ENCODE measurements at places on chromosomes 12 and 14.

DNA sequence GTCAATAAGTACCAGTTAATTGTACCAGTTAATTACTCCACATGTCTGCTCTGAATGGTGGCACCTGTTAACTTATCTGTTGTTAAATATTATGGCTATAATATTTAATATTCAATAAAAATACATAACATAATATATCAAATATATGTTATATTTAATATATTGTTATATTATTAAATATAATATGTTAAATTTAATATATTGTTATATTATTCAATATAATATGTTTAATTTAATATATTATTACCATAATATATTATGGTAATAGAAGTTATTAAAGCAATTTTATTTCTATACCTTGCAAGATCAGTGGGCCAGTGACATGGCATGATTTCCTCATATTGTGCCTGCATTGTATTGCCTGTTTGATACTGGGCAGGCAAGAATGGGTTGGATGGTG lies 98.4 kb downstream of the TBC1D30 start:
- no peak for DNase-seq

DNA sequence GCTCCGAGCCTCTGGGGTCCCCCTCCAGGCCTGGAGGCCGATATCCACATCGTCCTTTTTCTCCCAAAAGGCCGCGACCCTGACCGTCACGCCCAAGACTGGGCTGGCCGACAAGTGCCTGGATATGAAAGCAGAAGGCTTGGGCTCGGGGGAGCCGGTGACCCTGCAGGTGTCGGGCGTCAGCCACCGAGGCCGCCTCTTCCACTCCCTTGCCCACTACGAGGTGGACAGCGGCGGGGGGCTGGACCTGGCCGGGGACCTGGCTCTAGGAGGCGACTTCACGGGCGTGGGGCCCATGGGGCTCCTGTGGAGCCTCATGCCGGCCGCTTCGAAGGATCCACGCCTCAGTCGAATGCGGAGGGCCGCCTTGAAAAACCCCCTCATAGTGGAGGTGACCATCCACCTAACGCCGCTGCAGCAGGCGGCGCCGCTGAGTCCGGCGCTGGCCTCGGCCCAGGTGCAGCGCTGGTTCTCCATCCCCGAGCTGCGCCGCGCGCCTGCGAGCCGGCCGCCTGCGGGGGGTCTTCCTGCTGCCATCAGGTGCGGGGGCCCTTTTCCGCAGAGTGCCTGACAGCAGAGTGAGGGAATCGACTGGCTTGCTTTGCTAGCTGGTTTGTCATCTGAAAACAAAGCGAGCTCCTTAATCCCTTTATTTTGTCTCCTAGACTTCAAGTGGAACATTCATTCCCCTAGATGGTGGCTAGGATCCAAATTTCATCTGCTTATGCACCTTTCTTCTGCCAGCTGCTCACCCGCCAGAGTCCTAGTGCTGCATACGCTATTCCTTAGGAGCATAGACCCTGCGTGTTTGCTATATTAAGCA lies 10.6 kb upstream of the DNAL1 start:
- DNase-seq = no peak

- DNase-seq = no peak
Observed at GRCh38 chr12:49366096-49366651, 1.1 kb upstream of the SPATS2 start.

- DNase-seq = no peak
Observed at GRCh38 chr12:88600272-88600671, 20.0 kb upstream of the KITLG start.

GRCh38 chr12:54526812-54527630 lies 22.4 kb upstream of the PDE1B start:
- no peak for DNase-seq

- DNase-seq = no peak
Observed at GRCh38 chr12:49059045-49059298, 1.6 kb downstream of the KMT2D start.

DNA sequence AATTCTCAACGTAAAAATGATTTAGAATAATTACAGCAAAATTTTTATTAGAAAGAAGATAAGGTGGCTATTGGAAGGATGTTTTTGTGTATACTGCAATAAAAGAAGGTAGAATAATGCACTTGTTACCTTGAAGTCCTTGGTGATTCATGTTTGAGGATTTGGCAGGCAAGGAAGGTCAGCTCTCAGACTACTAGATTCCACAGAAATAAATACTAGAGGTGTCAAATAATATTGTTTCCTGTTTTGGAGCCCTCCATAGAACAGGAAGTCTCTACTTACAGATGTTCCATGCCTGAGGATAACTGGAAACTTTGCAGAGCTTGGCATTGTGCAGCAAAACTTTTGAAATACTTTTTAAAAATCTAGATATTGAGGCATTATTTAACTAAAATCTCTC lies 284.3 kb upstream of the SYT1 start:
- no peak for DNase-seq

DNA sequence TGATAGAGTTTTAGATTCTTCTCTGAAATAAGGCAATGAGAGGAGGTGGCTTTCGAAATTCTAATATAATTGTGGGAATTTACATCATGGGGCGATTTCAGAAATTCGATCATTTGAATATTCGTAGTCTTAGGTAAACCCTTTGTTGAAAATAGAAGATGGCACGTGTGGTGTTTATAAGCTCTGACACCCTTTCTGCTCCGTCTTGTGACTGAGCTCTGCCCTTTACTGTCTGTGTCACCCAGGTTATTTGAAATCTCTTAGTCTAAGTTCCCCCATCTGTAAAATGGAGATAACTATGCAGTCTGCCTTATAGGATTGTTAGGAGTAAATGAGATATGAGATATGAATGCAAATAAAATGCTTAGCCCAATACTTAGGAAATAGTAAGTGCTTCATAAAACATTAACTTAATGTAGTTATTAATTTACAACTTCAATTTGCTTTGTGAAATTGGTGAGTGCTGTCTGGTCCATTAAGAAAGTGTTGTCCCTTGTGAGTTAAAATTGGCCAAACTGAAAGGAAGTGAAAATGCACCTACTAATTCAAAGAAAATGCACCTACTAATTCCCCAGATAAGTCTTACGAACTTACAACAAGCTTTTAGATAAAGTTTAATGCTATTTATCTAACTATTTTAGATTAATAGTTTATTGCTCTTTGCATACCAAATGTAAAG lies 1.5 kb downstream of the BMAL2 start:
- DNase-seq = no peak

DNA sequence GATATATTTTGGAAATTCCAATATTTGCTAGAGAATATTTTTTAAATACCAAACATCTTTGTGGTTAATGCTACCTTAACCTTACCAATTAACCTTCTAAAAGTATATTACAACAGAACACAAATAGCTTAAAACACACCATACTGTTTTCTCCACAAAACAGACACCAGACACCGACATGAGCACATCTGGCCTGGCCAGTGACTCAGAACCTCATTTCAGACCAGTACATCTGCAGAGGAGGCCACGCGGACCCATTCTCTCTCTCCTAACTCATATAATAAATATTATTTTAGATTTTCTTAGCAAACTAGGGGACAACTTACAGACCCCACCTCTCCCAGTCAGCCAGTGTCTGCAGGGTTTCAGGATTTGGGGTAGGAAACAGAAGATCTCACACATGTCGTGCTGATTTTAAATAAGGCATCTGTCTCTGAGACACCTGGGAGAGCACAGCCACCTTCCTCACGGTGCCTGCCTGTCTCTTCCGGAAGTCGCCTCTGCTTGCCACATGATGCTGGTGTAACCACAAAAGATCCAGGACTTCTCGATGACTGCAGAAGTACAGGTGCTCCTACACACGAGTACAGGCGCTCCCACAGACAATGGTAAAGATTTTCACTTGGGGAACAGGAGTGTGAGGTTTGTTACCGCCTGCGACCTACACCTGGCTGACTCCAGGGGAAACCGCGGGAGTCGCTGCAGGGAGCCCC lies 9.7 kb upstream of the ANKLE2 start:
- no peak for DNase-seq

- DNase-seq = no peak
Observed at GRCh38 chr12:126355346-126355745, 1290.1 kb downstream of the AACS start.

DNA sequence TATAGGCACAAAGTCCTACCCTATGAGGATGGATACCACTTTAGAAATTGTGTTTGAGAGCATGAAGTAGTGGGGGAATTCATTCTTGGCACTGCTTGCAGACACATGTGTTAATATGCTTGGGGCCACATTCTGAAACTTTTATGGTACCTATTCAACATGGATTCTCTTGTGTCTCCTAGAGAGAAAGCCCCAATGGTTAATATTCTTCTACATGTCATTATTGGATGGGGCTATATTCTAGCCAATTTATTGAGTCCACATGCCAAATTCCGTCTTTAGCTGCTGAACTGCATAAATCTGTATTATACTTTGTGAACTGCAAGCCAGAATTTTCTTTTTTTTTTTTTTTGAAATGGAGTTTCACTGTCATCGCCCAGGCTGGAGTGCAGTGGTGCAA lies 140.0 kb downstream of the KICS2 start:
- no peak for DNase-seq

GRCh38 chr14:74684434-74684833 lies 28.4 kb downstream of the AREL1 start:
- no peak for DNase-seq

- no peak for DNase-seq
Observed at GRCh38 chr12:58009405-58010195, 68.2 kb downstream of the ATP23 start.

DNA sequence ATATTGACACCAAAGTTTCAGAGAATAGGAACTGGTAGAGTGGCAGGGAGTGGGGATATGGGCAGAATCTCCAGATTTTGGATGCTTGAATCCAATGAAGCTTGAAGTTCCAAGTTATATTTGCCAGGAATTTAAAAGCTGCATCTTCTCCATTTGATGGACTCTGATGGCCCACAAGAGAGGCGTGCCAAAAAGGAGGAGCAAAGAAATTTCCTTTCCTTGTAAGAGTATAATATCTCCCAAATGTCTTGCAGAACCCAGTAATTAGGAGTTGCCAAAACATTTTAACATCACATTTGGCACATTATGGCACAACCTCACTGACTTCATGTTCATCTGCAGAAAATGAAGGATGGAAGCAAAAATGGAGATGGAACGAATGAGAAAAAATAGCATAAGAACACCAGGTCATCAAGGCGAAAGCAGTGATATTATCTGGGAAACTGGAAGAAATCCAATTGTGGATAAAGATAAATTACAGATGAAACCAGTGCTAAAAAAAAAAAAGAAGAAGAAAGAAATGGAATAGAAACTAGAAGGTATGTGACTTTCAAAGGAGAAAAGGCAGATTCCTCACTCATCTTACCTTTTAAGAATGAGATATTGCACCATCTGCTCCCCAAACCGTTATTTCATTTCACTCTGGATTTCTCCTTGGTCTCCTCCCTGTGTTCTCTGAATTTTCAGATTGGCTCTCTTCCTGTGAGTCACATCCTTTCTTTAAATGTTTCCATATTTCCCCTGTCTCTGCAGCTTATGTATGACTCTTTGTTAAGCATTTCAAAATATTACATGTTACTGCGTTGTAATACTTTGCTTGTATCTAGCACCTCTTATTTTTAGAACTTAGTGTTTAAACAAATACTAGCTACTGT lies 13.5 kb upstream of the FLRT2 start:
- no peak for DNase-seq

- no peak for DNase-seq
Observed at GRCh38 chr14:86933460-86933859, 1059.5 kb downstream of the GALC start.

GRCh38 chr12:16323010-16323409 lies 24.4 kb upstream of the MGST1 start:
- DNase-seq = no peak

GRCh38 chr12:103422328-103422727 lies 73.4 kb downstream of the C12orf42 start:
- DNase-seq = no peak

GRCh38 chr14:89422181-89422951 lies 5.3 kb upstream of the FOXN3 start:
- no peak for DNase-seq

DNA sequence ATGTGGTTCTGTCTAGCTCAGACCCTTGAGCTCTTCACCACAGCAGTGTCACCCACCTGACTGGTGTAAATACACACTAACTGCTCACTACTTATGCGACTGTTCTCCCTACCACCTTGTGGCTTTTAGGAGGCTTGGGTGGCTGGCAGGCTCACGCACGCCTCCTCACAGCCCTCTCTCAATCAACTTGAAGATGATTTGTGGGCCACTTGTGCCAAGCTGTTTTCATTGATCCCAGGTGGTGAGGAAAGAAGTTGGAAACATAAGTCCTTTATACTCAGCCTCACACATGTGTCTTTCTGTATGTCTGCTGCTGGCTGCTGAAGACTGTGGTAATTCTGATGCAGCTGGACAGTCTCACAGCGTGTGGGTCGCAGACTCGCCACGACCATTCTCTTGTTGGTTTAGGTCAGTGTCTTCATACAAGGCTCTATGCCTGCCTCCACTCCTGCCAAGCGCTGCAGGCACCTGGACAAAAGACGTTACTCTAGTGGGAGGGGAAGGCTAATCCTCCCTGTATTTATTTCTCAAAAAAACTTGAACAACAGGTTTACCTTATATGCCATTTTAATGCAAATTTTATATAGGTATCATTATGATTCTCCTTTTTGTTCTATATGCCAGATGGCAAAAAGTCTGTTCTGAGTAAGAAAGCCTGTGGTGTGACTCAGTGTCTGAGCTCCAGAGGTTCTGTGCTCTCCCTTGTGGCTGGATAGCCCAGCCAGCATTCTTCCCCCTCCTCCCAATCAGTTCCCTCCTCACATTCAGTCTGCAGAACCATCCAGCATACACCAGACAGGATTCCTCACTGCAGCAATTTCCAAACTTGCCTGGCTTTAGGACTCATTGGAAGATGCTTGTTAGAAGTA lies 115.6 kb downstream of the DIP2B start:
- peak; percentile 12 for DNase-seq

DNA sequence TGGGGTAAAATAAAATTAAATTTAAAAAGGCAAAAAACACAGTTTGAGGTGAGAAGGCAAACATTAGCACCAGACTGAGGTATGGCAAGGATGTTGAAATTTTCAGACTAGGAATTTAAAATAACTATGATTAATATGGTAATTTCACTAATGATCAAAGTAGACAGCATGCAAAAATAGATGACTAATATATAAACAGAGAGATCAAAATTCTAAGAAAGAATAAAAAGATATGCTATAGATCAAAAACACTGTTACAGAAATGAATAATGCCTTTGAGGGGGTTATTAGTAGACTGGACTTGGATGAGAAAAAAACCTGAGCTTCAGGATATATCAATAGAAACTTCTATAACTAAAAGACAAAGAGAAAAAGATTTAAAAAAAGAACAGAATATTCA lies 14.4 kb upstream of the GALNT8 start:
- DNase-seq = no peak

GRCh38 chr14:71675900-71676287 lies 256.3 kb upstream of the RGS6 start:
- no peak for DNase-seq

DNA sequence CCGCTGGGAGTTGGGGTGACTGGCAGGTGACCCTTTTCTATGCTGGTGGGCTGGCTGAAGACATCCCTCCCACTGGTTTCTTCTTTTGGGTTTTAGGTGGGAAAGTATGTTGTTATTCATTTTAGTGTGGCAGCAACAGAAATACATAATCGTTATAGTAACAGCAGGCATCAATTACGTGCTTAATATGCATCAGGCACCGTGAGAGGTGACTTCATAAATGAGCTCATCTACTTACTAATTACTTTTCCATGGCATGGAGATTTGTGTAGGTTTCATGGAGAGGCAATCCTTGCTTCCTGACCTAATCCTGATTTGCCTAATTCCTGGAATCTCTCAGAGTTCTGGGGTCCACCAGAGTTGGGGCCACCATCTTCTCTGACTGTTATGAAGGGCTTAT lies 13.4 kb upstream of the CELA1 start:
- no peak for DNase-seq

All from NCI-H446 (cell line).